ENCODE measurements at places on chromosomes 3 and 15.

DNA sequence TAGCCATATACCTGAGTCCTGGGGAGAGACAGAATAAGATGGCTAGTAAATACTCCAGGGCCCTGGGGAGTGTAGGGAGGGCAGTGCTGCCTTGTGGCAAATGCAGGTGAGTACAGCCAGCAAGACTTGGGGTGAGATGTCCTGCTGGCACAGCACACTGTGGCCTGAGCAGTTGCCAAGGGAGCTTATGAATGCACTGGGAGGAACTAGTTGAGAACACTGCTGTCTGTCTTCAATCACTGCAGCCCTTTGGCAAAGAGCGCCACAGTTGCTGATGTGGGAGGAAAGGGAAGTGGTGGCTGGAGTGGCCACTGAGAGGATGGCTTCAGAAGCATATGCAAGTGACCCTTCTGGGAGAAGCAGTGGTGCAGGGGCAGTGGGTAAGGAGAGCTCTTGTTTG, 264.6 kb downstream of the RORA start:
- no peak overlapping the region for H3K27ac ChIP-seq
- H3K4me3 ChIP-seq, result no peak overlapping the region
- no peaks in the 10 kb centered on the region for H3K4me1 ChIP-seq
- no peak for DNase-seq

DNA sequence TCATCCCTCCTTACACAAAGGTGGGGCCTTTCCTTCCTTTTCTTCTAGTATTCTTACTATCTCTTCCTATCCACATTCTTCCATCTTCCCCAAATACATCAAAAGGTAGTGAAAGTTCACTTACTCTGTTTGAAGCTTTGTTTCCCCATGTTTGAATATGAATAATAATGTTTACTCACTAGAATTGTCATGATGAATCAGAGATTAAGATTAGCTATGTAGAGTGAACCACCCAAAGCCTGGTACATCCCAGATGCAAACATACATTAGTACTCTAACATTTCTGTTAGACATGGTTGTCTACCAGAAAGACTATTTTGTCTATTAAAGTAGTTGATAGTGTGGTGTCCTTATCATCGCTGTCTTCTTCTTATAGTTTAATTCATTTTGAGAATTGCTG, 327.1 kb upstream of the TBC1D5 start:
- H3K36me3 ChIP-seq, result no peaks in the 10 kb centered on the region
- no peaks in the 10 kb centered on the region for H3K27me3 ChIP-seq
- H3K4me3 ChIP-seq, result no peak overlapping the region
- DNase-seq, result no peak
- no peaks in the 10 kb centered on the region for H3K4me1 ChIP-seq

GRCh38 chr3:159948429-159949144, 40.0 kb upstream of the IL12A start:
- peaks cover 12% of the 10 kb centered on the region for H3K27me3 ChIP-seq
- H3K4me3 ChIP-seq, result no peak overlapping the region
- no peak overlapping the region for H3K27ac ChIP-seq
- H3K36me3 ChIP-seq, result no peaks in the 10 kb centered on the region
- no peak for DNase-seq

GRCh38 chr15:38622304-38622703, 57.7 kb upstream of the RASGRP1 start:
- no peak overlapping the region for H3K27ac ChIP-seq
- H3K4me3 ChIP-seq, result no peak overlapping the region
- no peak for DNase-seq
- no peaks in the 10 kb centered on the region for H3K27me3 ChIP-seq
- peaks cover 16% of the 10 kb centered on the region for H3K4me1 ChIP-seq

- no peak overlapping the region for H3K27ac ChIP-seq
- H3K27me3 ChIP-seq, result no peaks in the 10 kb centered on the region
- no peak overlapping the region for H3K4me3 ChIP-seq
- H3K36me3 ChIP-seq, result peaks cover 70% of the 10 kb centered on the region
Observed at GRCh38 chr15:42448281-42448680, 42.7 kb downstream of the ZNF106 start.

GRCh38 chr15:80386151-80386550, 18.0 kb upstream of the ARNT2 start:
- peaks cover 11% of the 10 kb centered on the region for H3K27me3 ChIP-seq
- H3K4me1 ChIP-seq, result no peaks in the 10 kb centered on the region
- no peak overlapping the region for H3K27ac ChIP-seq
- H3K36me3 ChIP-seq, result no peaks in the 10 kb centered on the region
